ENCODE measurements at places on chromosomes 5 and 9.
A peak's percentile ranks its signal among the peaks of the same experiment; 100 is the strongest.

GRCh38 chr9:26551971-26552370 lies 340.6 kb downstream of the CAAP1 start:
- no peak for DNase-seq

DNA sequence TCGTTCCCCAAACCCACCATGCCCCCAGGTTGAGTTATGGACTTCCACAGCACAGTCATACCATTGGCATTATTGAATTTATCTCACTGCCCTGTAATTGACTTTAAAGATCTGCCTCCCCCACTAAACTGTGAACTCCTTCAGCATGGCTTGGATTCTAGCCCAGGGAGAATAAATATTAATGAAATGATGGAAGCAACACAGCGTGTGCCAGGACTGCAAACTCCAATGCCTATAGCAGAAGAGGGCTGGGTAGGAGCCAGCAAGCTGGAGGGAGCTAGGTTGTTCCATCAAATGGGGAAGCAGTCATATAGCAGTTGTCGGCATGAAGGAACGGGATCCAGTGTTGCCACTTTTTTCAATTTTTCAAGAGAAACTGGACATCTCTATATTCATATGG lies 69.0 kb upstream of the MSX2 start:
- no peak for DNase-seq

DNA sequence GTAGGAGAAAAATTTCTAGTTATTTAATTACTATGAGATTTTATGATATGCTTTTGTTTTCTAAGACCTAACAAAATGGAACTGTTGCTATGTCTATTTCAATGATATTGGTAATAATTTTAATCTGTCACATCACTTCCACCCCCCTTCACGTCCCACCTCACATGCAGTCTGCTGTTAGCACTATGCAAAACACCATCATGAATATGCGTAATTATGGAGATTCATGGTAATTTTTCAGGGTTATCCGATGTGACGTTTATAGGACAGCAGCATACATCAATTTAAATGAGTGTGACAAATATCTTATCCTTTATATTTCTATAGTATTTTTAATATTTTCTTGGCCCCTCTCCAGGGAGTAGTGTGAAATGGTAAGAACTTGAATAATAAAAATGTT lies 283.8 kb upstream of the TMEM161B start:
- no peak for DNase-seq

- peak; percentile 52 for DNase-seq
Observed at GRCh38 chr9:134403682-134404301, 77.5 kb downstream of the RXRA start.

DNA sequence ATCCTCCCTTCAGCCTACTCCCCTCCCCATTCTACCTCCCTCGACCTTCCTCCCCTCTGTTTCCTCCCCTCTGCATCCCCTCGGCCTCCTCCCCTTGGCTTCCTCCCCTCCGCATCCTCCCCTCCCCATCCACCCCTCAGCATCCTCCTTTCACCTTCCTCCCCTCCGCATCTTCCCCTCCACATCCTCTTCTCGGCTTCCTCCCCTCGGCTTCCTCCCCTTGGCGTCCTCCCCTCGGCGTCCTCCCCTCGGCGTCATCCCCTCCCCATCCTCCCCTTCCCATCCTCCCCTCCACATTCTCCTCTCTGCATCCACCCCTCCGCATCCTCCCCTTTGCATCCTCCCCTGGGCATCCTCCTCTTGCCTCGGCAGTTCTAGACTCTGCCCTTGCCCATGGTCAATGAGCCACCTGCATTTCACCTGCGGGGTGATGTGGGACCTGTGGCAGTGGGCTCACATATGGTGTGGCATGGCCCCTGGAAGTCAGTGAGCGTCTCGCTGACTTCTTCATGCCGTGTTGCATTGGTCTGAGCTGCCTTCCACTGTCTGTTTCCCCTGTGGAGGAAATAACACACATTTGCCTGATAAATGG lies 113.0 kb downstream of the WNK2 start:
- no peak for DNase-seq
